ENCODE measurements at places on chromosomes 12 and 14. TPM values are rescaled to one million over a fixed set of nuclear protein-coding genes. Genes with fewer than 3 reads are reported as not detected.

Gene ACOT6
- total RNA-seq: not detected

Gene CMA1
- not detected for total RNA-seq

Gene KLHL33
- 0.72 TPM for total RNA-seq

DNA sequence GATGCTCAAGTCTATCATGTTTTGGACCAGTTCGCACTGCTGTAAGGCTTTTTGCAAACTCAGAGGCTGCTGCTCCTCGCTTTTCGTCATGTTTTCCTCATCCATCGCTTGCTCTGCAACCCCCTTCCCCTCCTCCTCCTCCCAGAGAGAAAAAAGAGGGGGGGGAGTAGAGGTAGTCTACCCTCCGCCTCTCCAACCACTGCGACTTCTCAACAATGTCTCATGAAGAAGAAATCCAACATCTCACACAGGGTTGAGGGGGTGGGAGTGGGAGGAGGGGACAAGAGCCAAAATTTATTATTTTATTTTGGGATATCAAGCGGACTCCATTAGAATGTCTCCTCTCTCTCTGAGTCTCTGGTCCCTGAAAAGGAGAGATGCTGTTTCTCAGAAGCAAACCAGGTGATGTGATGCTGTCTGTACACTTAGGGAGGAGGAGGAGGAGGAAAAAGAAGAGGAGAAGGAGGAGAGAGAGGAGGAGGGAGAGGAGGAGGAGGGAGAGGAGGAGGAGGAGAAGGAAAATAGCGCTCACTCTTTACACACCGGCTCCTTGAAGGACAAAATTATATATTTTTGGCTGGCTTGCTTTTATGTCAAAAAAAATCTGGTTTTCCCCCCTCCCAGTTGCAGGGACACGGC lies 520 bp downstream of the KSR2 start:
- no peak overlapping the region for H3K27ac ChIP-seq
- peaks cover 23% of the 10 kb centered on the region for H3K27me3 ChIP-seq
- peaks cover 11% of the 10 kb centered on the region for H3K4me1 ChIP-seq
- no peak for DNase-seq

DNA sequence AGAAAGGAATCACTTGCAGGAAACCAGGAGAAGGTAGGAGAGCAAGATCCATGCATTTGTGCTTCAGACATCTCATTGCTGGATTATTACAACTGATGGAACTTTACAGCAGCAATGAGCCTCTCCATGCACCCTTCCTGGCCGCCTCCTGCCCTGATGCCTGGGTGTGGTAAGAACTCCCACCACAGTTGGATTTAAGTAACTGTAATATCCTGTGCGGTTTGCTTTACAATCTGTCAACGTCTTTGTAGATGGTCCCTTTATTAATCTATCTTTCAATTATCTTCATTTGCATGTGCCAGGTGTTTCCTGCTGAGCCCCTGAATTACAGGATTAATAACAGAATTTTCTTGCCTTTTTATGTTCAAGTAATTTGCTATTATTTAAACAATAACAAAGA lies 1300.5 kb upstream of the TMEM132C start:
- H3K27ac ChIP-seq: no peak overlapping the region
- DNase-seq: no peak
- no peaks in the 10 kb centered on the region for H3K36me3 ChIP-seq
- no peak overlapping the region for H3K4me3 ChIP-seq
- H3K27me3 ChIP-seq: no peaks in the 10 kb centered on the region

DNA sequence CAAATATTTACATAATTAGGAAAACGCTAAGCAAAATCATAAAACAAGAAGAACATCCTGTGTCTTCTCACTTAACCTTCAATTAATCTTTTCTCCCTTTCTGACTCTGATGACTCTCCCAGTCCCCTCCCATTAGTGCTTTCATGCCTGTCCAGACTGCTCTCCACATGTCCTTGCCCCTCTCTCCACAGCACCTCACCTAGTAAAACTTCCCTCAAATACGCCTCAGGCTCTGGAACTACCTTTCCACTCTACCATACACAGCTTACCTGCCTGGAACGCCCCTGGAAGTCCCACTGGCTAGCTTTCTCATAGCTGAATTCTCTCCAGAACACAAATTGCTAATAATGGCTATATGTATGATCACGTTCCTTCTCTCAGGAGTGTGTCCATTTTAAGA lies 44.7 kb downstream of the SLC5A8 start:
- H3K27me3 ChIP-seq: no peaks in the 10 kb centered on the region
- no peaks in the 10 kb centered on the region for H3K4me1 ChIP-seq
- no peak overlapping the region for H3K27ac ChIP-seq
- H3K36me3 ChIP-seq: no peaks in the 10 kb centered on the region

DNA sequence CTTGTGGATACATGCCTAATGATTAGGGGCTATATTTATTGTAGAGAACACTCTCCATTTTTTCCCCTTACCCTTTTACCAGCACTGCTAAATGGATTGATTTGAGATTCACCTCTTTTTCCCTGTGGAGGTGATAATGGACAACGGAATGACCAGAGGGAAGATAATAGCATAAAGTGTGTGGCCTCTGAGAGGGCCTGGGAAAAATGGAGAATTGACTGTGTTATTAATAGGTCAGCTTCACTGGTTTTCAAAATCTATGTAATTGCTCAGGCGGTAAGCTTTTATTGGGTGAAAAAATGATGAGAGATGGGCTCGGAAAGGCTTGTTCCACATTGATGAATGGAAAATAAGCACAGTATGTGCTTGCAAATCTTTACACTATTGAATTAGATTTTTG lies 15.8 kb downstream of the FLRT2 start:
- no peaks in the 10 kb centered on the region for H3K36me3 ChIP-seq
- DNase-seq: no peak
- no peaks in the 10 kb centered on the region for H3K27me3 ChIP-seq
- no peak overlapping the region for H3K27ac ChIP-seq
- no peak overlapping the region for H3K4me3 ChIP-seq

GRCh38 chr14:95256776-95257060 lies 63.0 kb downstream of the CLMN start:
- DNase-seq: no peak
- H3K4me1 ChIP-seq: no peaks in the 10 kb centered on the region
- no peaks in the 10 kb centered on the region for H3K27me3 ChIP-seq
- H3K36me3 ChIP-seq: no peaks in the 10 kb centered on the region

- H3K27ac ChIP-seq: no peak overlapping the region
- no peaks in the 10 kb centered on the region for H3K4me1 ChIP-seq
- no peak overlapping the region for H3K4me3 ChIP-seq
Measured at GRCh38 chr14:72876005-72876709, 17.7 kb downstream of the DPF3 start.

DNA sequence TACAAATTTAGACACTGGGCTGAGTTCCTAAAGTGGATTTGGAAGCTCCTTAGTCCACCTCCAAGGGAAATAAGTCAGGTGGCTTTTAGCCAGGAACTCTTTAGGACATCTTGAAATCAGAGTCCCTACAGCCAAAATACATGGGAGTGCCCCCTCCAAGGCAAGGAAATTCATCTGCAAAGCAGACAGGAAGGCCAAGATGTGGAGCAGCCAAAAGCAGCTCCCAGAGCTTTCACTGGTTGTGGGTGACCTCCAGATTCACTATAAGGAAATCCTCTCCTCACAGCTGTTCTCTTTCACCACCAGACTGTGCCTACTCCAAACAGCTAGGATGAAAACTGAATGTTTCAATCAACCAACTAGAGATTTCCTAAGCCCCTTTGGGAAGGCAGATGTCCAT lies 6.6 kb downstream of the TTC9 start:
- H3K27ac ChIP-seq: no peak overlapping the region
- H3K27me3 ChIP-seq: no peaks in the 10 kb centered on the region
- H3K4me3 ChIP-seq: no peak overlapping the region
- DNase-seq: no peak
- no peaks in the 10 kb centered on the region for H3K36me3 ChIP-seq
- H3K4me1 ChIP-seq: peaks cover 58% of the 10 kb centered on the region
